ENCODE measurements at places on chromosomes 3 and 15.

GRCh38 chr3:24506966-24507775 is 12.5 kb upstream of the THRB start:
- DNase-seq: no peak

GRCh38 chr3:126245811-126246727 is 65.7 kb upstream of the ALDH1L1 start:
- no peak for DNase-seq

DNA sequence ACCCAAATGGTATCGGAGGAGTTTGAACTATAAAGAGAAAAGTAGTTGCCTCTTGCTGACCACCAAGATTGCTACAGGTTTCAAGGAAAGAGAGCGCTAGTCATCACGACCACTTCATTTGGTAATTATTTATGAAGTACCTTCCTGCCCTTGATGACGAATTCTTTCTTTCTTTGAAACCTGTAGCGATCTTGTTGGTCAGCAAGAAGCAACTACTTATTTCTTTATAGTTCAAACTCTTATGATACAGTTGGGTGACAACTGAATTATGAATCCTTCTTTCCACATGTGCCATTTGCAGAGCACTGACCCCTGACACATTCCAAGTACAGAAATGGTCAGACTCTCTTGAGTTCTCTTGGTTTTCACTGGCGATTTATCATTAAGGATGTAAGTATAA is 46.8 kb downstream of the THRB start:
- DNase-seq: no peak

DNA sequence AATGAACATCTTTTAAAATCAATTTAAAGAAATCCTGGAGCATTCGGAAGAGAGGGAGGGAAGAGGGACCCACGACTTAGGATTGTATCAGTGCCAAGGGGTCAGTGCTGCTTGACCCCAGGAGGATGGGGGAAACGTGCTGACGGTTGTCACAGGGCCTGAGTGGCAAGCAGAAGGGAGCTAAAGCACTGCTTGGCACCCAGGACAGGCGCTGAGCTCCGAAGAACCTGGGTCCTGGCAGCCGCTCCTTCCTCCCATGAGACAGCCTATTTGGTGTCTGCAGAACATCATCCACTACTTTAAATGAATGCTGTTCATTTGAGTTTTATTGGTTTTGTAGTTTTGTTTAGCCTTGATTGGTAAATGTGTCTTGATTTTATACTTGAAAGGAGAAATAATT is 54.5 kb downstream of the RGMA start:
- no peak for DNase-seq

DNA sequence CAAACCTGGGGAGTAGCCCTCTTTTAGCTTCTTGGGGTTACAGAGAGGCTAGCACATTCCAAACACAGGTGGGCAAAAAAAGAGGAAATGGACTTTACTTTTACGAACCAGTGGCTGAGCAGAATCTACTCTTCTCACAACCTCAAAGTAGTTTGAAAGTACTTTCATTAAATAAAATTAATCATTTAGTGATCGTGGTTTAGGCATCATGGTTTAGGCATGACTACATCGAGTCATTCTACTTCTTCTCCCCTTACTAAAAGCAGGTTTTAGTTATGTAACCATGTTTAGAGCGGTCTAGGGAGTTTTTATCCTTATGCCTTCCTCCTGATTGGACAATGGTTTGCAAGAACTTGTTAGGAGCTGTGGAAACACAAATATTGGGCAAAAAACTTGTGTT is 2.5 kb upstream of the GREM1 start:
- no peak for DNase-seq

DNA sequence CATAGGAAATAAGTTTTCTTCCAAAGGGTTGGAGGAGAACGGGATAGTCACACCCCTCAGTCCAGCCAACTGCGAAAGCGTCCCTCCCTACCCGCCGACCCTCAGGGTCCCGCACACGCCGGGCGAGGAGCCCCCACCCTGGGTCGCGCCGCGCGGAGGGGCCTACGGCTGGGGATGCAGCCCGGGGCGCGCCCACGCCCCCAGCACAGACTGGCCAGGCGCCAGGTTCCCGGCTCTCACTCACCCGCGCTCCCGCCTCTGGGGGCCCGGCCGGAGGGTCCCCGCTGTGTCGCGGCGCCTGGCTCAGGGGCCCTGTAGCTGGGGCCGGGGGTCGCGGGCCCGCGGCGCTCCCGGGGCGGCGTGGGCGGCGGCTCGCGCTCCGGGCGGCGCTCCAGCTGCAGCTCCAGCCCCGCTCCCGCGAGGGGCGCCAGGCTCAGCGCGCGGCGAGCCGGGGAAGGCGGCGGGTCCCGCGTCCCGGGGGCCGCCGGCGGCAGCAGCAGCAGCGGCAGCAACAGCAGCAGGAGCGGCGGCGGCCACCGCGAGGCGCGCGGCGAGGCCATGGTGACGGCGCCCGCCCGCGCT is 375 bp downstream of the HEG1 start:
- peak; percentile 45 for DNase-seq

DNA sequence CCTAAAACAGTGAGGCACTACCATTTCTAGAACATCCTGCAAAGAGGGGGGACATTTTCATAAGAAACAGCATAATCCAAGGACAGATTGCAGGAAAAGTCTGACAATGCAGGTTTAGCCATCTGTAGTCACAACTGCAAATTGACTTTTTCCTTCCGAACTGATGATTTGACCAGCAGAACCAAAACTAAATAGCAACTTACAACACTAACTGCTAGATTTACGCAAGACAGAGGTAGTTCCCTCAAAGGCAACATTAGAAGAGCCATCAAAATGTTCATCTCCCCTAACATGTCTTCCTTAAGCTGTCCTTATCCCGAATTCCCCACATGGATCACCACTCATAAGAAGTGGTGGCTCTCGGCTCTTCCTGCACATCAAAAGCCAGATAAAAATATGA is 129.6 kb downstream of the GADL1 start:
- no peak for DNase-seq

Measured in MG63 (cell line).